ENCODE measurements at places on chromosomes 5 and 9.
A peak's percentile ranks its signal among the peaks of the same experiment; 100 is the strongest.

DNA sequence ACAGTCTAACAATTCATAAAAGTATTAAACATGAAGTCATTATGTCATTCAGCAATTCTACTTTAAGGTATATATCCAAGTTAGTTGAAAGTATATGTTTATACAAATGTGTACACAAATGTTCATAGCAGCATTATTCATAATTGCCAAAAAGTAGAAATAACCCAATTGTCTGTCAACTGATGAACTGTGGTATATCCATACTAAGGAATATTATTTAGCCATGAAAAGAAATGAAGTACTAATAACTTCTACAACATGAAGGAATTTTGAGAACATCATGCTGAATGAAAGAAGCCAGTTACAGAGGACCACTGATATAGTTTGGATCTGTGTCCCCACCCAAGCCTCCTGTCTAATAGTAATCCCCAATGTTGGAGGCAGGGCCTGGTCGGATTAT is 224.3 kb downstream of the SPATA31D1 start:
- H3K27me3 ChIP-seq = no peaks in the 10 kb centered on the region
- H3K27ac ChIP-seq = no peak overlapping the region
- no peaks in the 10 kb centered on the region for H3K4me1 ChIP-seq
- H3K36me3 ChIP-seq = no peaks in the 10 kb centered on the region

- H3K4me1 ChIP-seq = peaks cover 12% of the 10 kb centered on the region
- no peaks in the 10 kb centered on the region for H3K27me3 ChIP-seq
- H3K36me3 ChIP-seq = no peaks in the 10 kb centered on the region
- DNase-seq = no peak
- H3K27ac ChIP-seq = peak overlapping the region; percentile 85
- peak overlapping the region; percentile 77 for H3K4me3 ChIP-seq
These were observed 952 bp upstream of the AMACR start for GRCh38 chr5:34008802-34009201.

DNA sequence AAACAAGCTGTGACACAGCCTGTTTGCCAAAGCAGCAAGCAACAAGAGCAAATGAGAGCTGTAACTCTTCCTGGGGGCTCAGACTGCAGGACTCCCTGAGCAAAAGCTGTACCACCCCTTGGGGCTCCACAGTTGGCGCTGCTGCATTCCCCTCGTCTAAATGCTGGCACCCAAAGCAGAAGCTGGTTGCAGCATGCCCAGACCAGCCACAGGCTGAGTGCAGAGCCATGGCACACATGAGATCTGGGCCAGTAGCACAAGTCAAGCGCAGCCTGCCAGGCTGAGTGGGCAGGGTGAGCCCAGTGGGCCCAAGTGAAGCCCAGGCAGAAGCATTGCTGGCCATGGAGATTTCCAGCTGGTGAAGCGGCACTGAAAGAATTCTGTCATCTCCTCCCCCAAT is 157.3 kb upstream of the GRAMD2B start:
- H3K4me1 ChIP-seq = no peaks in the 10 kb centered on the region
- no peaks in the 10 kb centered on the region for H3K27me3 ChIP-seq
- H3K36me3 ChIP-seq = no peaks in the 10 kb centered on the region
- no peak overlapping the region for H3K4me3 ChIP-seq
- no peak overlapping the region for H3K27ac ChIP-seq

DNA sequence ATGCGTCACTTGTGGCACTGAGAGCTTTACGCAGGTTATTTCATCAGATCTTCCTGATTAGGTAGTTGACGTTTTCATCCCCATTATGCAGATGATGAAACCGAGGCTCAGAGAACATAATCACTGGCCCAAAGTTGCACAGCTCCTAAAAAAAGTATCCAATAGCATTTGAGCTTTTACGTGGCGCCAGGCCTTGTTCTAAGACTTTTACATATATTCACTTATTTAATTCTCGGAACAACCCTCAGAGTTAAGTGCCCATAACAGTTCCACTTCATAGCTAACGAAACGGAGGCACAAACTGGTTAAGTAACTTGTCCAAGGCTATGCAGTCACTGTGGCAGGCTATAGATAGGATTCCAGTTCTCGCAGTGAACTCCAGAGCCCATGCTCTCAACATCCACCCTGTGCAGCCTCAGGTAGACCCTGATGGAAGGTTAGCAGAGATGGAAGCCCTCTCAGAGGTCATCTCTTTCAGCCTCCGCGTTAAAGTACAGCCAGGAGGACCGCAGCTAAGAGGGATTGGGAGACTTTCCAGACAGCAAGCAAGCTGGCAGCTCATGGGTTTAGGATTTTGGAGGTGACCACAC is 39.3 kb downstream of the AMBP start:
- DNase-seq = no peak
- H3K36me3 ChIP-seq = peaks cover 34% of the 10 kb centered on the region
- peaks cover 4% of the 10 kb centered on the region for H3K4me1 ChIP-seq
- no peak overlapping the region for H3K27ac ChIP-seq
- no peaks in the 10 kb centered on the region for H3K27me3 ChIP-seq

DNA sequence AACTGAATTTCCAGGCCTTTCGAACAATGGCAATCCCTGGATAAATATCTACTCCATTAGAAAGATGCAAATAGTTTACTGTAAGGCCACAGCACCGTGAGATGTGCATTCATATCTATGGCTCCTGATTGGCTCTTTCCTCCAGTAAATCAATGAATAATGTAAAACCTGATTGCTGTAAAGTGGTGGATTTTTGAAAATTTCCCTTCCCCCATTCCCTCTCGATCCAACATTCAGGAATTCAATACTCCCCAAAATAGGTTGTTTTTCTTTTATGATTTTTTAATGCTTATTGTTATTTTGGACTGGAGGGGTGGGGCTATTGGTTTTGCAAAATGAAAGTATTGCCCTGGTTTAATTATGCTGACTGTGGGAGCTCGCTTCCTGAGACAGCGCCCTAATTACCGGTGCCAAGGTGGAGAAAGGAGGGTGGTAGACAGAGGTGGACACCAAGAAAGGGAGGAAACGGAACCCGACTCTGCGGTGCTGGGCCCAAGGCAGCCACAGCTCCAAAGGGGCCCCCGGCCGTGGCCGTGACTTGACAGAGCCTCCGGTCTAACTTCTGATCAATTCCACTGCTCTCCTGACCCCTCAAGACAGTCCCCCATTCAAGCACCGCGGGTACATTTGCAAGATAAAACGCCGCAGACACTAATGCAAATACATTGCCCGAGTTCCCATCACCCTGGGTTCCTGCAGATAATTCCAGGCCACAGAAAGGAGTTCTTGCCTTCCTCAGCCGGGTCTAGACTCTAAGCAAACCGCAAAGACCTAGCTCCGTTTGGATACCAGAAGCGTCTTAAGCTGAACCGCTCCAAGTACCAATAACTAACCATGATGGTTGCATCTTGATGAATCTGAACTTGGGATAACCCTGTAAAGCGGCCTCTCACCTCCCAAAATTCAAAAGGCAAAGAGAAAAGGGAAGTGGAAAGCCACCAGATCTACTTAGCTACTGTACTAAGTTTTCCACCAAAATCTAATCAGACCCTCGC is 211.2 kb downstream of the MEF2C start:
- H3K27me3 ChIP-seq = peaks cover 56% of the 10 kb centered on the region
- peaks cover 9% of the 10 kb centered on the region for H3K4me1 ChIP-seq
- H3K4me3 ChIP-seq = no peak overlapping the region
- H3K36me3 ChIP-seq = no peaks in the 10 kb centered on the region
- no peak overlapping the region for H3K27ac ChIP-seq

DNA sequence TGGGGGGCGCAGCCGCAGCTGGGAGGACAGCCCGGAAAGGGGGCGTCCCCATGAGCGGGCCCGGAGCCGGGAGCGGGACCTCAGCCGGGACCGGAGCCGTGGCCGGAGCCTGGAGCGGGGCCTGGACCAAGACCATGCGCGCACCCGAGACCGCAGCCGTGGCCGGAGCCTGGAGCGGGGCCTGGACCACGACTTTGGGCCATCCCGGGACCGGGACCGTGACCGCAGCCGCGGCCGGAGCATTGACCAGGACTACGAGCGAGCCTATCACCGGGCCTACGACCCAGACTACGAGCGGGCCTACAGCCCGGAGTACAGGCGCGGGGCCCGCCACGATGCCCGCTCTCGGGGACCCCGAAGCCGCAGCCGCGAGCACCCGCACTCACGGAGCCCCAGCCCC is 47.0 kb downstream of the TJP2 start:
- DNase-seq = no peak
- H3K4me3 ChIP-seq = no peak overlapping the region
- no peak overlapping the region for H3K27ac ChIP-seq
- no peaks in the 10 kb centered on the region for H3K27me3 ChIP-seq
- H3K36me3 ChIP-seq = peaks cover 53% of the 10 kb centered on the region

Measured in ascending aorta (tissue), 2 donors.